ENCODE measurements at places on chromosomes 5 and 9. TPM values are rescaled to one million over a fixed set of nuclear protein-coding genes. Genes with fewer than 3 reads are reported as not detected.

ARL10 gene
- 4.7 TPM for total RNA-seq

SH3RF2 gene
- total RNA-seq = 0.13 TPM

HACD4 gene
- 18.0 TPM for total RNA-seq

GRCh38 chr5:74424162-74424868 lies 216.2 kb downstream of the ENC1 start:
- DNase-seq = no peak
- no peaks in the 10 kb centered on the region for H3K4me1 ChIP-seq
- H3K27me3 ChIP-seq = no peaks in the 10 kb centered on the region
- H3K27ac ChIP-seq = no peak overlapping the region
- H3K36me3 ChIP-seq = no peaks in the 10 kb centered on the region
- no peak overlapping the region for H3K4me3 ChIP-seq

GRCh38 chr9:75979362-75979761 lies 88.9 kb downstream of the PCSK5 start:
- no peak overlapping the region for H3K4me3 ChIP-seq
- H3K27me3 ChIP-seq = no peaks in the 10 kb centered on the region
- H3K4me1 ChIP-seq = no peaks in the 10 kb centered on the region

DNA sequence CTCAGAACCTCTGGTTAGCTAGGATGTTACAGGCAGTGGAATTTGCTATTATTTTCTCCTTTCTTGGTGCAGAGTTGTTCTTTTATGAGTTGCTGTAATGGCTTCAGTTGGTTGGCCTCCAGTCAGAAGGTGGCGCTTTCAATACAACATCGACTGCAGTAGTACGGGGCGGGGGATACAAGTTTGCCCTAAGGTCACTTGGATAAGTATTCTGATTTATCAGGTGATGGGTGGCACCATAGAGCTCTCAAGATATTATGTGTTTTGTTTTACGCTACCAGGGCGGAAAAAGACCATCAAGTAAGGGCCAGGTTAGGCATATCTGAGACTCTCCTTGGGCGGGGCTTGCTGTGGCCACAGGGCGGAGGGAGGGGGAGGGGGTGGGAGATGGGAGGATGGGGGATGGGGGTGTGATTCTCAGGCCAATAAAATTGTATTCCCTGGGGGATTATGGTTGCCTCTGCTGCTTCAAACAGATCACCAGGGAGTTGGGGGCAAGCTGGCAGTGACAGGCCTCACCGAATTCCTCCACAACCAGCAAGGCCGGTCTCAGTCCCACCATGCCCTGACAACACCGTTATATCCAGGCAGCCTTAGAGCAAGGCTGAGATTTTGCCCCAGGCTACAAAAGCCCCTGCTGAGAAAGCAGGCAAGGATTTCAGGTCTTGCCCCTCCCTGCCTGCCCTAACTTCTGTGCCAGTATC lies 15.9 kb upstream of the RNF38 start:
- no peaks in the 10 kb centered on the region for H3K4me1 ChIP-seq
- no peak overlapping the region for H3K4me3 ChIP-seq
- H3K36me3 ChIP-seq = peaks cover 1% of the 10 kb centered on the region
- no peak for DNase-seq
- H3K27ac ChIP-seq = no peak overlapping the region
- no peaks in the 10 kb centered on the region for H3K27me3 ChIP-seq

GRCh38 chr9:11894136-11894535 lies 799.0 kb upstream of the TYRP1 start:
- no peak overlapping the region for H3K4me3 ChIP-seq
- no peaks in the 10 kb centered on the region for H3K4me1 ChIP-seq
- no peaks in the 10 kb centered on the region for H3K36me3 ChIP-seq
- no peak overlapping the region for H3K27ac ChIP-seq
- H3K27me3 ChIP-seq = no peaks in the 10 kb centered on the region

- no peak for DNase-seq
- H3K27me3 ChIP-seq = no peaks in the 10 kb centered on the region
- no peak overlapping the region for H3K4me3 ChIP-seq
- no peaks in the 10 kb centered on the region for H3K4me1 ChIP-seq
- no peaks in the 10 kb centered on the region for H3K36me3 ChIP-seq
- H3K27ac ChIP-seq = no peak overlapping the region
Measured at GRCh38 chr5:111999286-111999685, 242.3 kb upstream of the NREP start.

DNA sequence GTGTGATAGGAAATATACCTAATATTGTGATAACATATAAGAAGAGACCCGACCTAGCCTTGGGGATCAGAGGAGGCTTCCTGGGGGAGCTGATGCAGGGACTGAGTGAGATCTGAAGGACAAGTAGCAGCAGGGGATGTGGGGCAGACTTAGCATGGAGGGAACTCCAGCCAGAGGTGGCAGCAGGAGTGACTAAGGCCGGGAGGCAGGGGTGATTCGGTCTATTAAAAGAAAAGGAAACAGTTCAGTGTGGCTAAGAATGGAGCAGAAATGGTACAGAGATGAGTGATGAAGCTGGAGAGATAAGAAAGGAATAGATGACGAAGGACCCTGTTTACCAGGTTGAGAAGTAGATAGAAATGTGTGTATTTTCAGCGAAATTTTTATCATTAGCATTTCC lies 408.8 kb downstream of the ENC1 start:
- no peaks in the 10 kb centered on the region for H3K4me1 ChIP-seq
- DNase-seq = no peak
- H3K36me3 ChIP-seq = no peaks in the 10 kb centered on the region
